ENCODE measurements at places on chromosomes 7 and 10. TPM values are rescaled to one million over a fixed set of nuclear protein-coding genes. Genes with fewer than 3 reads are reported as not detected.

Gene NKX6-2
- not detected for total RNA-seq

- no peaks in the 10 kb centered on the region for H3K36me3 ChIP-seq
- H3K27ac ChIP-seq = no peak overlapping the region
- H3K27me3 ChIP-seq = no peaks in the 10 kb centered on the region
- no peak for DNase-seq
Measured at GRCh38 chr10:15293862-15294842, 76.9 kb downstream of the FAM171A1 start.

DNA sequence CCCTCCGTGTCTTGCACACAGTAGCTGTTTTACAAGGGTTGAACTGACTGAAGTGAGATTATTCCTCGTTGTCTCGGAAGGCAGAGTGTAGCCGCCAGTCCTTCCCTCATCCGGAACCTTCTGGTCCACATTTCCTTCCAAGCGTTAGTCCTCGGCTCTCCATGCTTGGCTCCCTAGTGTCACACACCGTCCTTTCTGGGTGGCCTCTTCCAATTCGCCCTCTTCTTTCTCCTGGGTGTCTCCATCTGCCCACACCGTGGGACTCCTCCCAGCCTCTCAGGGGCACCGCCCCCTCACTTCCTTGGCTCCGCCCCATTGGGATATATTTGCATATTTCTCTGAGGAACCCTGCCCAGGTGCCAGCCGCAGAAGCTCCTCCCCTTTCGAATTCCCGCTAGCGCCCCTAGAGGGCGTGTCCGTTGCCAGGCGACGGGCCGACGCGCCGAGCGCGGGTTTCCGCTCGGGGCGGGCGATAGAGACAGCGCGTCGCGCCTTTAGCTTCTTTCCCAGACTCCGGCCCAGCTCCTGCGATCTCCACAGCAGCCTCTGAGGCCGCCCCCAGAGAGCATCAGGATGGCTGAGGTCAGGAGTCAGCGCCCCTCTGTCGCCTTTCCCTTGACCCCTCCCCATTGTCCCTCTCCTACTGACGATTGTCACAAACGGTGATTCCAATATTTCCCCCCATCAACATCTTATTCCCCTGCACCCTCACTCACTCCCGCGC lies at the start of gene CFAP58:
Gene CFAP58 (plus strand): TSS at position 509 of the 724 bp plus-strand sequence. CDS start 65 bp downstream, at position 574.
- DNase-seq = peak; percentile 96
- no peaks in the 10 kb centered on the region for H3K36me3 ChIP-seq
- H3K4me1 ChIP-seq = peaks cover 55% of the 10 kb centered on the region
- no peaks in the 10 kb centered on the region for H3K27me3 ChIP-seq

DNA sequence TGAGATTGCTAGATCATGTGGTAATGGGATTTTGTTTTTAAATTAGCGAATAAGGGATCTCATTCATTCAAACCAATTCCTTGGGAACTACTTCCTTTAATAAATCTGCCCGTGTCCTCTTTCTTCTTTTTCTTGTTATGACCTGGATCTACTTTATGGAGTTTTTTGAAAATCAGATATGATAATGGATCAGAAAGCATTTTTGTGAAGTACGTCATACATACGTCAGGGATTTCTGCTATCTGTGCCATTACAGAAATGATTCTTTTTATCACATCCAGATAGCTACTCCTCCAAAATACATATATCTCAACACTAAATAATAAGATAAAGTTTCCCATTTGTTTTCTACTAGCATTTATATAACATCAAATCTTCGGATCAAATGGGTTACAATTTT lies 40.2 kb upstream of the STK17A start:
- H3K4me1 ChIP-seq = no peaks in the 10 kb centered on the region
- no peak overlapping the region for H3K4me3 ChIP-seq
- DNase-seq = no peak
- H3K36me3 ChIP-seq = no peaks in the 10 kb centered on the region
- H3K27me3 ChIP-seq = no peaks in the 10 kb centered on the region

DNA sequence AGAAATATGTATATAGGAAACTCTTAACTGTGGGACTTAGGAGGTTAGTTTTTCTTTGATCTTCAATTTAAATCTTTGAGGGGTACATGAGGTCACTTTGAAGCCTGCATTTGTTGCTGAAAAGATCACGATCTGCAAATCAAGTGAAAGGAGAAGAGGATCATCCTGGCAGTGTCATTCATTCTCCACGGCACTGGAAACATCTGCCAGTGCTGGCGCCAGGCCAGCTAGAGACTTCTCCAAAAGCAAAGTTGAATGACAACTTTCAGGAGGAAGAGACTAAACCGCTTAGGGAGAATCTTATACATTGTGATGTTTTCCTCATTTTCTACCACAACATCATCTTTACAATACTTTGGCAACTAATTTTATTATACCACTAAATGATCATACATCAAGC lies 42.5 kb downstream of the MRC1 start:
- H3K27me3 ChIP-seq = no peaks in the 10 kb centered on the region
- peak; percentile 43 for DNase-seq
- no peak overlapping the region for H3K4me3 ChIP-seq
- H3K36me3 ChIP-seq = no peaks in the 10 kb centered on the region

Data from stomach (tissue), 19 donors.